NAMALWA (cell line): ENCODE measurements at places on chromosomes 7 and 10.

- DNase-seq, result no peak
These were observed 26.7 kb downstream of the MKLN1 start for GRCh38 chr7:131354390-131354789.

DNA sequence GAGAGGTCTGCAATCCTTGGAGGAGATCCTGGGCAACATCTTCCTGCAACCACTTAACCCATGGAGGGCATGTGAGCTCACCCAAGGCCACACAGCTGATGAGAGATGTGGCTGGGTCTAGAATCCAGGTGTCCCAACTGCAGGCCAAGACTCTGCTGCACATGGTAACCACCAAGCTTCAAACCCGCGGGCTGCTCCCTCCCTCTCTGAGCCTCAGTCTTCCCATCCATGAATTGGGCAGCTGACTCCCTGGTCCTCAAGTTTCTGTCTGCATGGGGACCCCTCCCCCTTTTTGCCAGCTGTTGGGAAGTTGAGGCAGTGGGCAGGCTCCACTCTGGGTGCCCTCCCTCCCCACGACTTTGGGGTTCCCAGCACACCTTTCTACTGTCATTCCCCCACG, 20.9 kb upstream of the INMT start:
- DNase-seq, result no peak

DNA sequence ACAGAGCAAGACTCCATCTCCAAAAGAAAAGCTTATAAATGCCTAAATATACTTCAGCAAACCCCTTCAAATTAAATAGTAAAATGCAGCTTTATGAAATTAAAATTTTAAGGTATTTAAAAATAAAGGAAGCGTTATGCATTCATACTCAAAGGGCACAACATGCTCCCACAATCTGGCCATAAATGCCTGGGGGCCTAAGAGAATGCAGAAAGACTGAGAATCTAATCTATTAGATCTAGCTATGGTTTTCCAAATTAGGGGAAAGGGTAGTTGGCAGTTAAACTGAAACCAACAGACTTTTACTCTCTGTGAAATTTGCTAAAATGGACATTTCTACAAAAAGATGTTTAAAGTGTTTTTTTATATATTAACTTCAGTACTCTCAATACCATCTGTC, 40.6 kb downstream of the SORBS1 start:
- DNase-seq, result no peak

- DNase-seq, result no peak
These were observed 433.9 kb downstream of the GLRX3 start for GRCh38 chr10:130570074-130570473.
